Activated naive CD8-positive, alpha-beta T cell treated with anti-CD3 and anti-CD28 coated beads, Interleukin-2, amount 10 ng/mL, durations not matched to agents 7 days and 5 days (primary cell): ENCODE measurements at places on chromosomes 4 and X.

DNA sequence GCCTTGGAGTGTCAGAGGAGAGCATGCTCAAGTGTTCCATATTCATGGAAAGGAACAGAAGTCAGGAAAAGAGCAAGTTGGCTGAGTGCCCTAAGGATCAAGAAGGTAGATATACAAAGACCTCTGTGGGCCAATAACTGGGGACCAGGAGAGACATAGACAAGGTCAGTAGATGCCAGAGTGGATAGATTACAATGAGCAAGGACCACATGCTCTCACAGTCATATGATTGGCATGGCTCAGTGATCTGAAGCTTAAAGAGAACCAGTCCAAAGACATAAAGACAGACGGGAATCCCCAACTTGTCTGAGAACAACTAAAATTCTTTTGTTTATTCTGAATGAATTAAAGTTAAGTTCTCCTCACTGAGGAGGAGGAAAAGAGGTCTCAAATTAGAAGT lies 289.7 kb downstream of the HS3ST1 start:
- no peak for DNase-seq

DNA sequence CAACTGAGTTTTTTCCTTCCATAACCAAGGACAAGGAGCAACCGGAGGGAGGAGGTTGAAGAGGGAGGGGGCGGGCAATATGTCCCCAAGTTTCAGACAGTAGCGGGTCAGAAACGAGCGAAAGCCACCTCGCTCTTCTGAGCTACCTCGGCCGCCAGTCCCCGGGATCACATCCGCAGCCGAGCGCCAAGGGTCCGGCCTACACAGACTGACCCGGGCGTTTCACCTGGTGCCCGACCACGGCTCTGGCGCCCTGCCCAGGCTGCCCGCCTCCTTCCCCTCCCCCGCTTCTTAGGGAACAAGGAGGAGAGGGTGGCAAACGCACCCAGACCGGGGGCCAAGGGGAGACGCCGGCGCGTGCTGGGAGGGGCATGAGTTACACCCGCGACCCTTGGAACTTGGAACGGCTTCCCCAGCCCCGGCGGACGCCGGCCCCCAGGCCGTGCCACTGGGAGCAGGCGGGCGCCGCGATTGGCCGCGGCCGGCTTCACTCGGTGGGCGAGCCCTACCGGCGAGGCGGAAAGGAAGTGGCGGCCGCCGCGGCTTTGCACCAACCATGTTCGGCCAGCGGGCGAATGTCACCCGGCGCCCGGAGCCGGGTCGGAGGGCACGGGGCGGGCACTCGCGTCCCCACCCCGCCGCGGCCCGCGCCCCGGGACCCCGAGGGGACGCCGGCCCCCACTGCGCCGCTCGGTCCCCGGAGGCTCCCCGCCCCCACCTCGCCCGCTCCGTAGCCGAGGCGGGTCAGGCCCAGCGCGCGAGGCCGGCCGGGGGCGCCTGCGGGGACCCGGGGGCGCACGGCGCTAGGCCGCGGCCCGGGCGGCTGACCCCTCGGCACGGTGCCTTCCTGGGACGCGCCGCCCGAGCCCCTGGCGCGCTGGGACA lies 1.5 kb downstream of the IRF2 start:
- peak; percentile 79 for DNase-seq

GRCh38 chr4:149238097-149238496 lies 577.5 kb downstream of the IQCM start:
- DNase-seq: no peak

DNA sequence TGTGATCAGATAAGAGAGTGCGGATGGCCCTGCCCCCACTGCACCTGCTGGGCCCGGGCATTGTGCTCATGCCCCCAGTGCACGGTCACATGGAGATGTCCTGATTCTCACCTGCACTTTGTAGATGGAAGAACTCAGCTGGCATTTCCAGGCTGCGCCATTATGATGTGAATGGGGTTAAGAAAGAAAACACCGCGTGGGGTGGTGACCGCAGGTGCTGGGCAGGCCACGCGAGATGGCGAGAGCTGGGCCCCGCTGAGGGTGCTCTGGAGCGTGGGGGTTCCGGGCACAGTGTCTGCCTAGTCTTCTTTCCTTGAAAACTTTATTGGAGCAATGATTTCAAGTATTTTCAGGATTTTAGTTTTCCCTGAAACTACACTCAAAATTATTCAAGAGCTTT lies 17.8 kb upstream of the HGFAC start:
- DNase-seq: no peak

DNA sequence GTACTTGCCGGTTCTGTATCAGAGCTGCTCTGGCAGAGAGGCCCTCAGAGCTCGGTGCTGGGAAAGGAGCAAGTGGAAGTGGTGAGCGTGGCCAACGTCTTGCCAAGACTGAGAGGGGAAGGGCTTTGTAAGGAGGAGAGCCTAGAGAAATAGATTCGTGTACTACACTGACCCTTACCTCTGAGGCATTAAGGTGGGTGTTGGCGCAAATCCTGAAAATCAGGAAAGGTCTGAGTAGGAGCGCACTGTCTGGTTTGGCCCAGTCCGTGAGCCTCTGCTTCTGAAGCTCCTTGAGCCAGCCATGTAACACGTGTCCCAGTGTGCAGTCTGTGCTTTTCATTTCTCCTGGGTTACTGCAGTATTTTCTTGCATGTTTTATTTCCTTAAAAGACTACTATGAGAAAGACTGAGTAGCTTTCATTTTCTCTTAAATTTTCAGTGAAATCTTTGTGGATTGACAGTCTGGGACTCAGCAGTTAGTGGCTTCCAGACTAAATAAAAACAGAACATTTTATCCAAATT lies 140.5 kb downstream of the SOWAHB start:
- no peak for DNase-seq

- no peak for DNase-seq
Measured at GRCh38 chrX:15877380-15877779, 22.8 kb upstream of the AP1S2 start.

- DNase-seq: peak; percentile 63
Measured at GRCh38 chr4:110193822-110194761, 4.3 kb downstream of the ELOVL6 start.

DNA sequence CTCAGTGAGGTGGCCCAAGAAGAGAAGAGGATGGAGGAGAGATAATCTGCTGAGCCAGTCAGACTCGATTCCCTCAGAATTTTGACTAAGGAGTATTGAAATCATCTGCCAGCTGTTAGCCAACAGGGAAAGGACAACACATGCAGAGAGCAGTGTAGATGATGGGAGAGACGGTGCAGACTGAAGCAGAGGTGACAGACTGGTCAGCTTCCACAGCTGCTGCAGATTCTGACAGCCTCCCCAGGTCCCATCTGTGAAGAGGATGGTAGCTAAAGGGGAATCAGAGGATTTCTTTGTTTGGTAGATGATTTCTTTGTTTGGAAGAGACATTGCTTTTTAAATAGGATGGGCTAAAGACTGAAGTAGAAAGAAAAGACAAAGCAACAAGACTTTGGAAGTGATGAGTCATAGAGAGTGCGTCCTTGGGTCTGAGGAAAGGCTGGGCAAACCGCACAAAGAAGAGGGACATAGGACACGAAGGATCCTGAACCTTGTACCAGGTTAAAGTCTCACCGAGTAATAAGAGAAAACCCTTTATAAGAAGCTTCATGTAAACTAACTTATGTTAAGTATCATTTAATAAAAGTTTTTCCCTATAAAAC lies 27.6 kb downstream of the INTU start:
- no peak for DNase-seq

GRCh38 chr4:184422378-184422777 lies 52.0 kb downstream of the IRF2 start:
- DNase-seq: no peak

DNA sequence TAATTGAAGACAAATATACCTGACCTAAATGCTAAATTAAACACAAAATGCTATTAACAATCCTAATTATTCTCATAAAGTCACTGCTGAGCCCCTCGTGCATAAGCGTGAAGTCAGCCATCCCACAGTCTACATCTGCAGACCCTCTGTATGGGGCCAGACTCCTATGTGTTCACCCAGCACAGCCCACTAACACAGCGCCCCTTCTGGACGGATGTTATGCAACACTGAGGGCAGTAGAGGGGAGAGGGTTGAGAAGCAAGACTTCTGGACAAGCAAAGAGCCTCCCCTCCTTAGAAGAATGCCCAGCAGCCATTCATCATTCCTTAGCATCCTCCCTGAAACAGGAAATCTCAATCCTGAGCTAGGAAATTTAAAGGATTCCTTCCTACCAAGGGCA lies 7.9 kb downstream of the TRPC3 start:
- no peak for DNase-seq

DNA sequence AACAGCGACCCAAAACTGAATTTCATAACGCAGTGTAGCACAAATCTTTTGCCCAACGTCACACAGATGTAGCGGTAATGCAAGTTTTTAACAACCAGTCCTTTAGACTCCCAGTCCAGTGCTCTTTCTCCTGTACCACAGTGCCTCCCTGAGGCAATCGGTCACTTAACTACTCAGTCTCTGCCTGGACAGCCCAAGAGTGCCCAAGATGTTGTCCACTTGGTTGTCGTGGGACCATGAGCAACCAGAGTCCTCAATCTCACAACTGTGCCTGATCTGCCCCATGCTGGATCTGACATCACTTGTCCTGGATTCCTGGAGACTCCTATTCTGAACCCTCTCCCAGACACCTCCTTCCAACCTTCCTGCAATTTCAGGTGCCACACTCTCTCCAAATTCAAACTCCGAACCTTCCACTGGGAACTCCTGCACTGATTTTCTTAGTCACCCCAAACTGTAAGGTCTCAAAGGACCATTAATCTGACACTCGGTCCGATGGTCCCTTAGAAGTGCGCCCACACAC lies 702 bp downstream of the MMGT1 start:
- no peak for DNase-seq

DNA sequence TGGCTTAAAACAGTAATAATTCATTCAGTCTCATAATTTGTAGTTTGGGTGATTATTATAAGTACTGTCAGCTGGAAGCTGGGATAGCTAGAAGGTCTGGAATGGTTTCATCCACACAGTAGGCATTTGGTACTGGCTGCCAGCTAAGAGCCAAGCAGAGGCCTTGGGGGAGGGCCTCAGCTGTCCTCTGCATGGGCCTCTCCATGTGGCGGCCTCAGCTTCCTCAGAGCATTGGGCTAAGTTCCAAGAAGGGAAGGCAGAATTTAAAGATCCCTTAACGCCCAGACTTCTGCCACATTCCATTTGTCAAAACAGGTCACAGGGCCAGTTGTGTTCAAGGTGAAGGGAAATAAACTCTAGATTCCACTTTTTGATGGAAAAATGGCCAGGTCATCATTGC lies 93.3 kb downstream of the NEUROG2 start:
- no peak for DNase-seq

GRCh38 chr4:173051716-173052115 lies 116.9 kb upstream of the GALNT7 start:
- DNase-seq: no peak

DNA sequence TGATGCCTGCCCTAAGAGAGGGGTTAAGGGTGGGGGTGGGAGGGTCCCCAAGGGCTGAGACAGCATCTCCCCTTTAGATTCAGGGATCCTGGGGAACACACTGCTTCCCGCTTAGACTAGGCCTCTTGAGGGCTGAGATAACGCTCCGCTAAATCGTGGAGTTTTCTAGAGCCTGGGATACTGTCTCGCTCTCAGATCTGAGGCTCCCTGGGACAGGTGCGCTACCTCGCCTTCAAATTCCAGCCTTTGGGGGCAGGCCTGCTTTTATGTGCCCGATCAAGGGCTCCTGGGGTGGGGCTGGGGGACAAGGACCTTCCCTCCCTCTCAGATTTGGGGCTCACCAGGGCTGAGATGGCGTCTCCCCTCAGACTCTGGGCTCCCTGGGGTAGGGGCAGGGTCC lies 440 bp upstream of the ARHGAP36 start:
- no peak for DNase-seq

DNA sequence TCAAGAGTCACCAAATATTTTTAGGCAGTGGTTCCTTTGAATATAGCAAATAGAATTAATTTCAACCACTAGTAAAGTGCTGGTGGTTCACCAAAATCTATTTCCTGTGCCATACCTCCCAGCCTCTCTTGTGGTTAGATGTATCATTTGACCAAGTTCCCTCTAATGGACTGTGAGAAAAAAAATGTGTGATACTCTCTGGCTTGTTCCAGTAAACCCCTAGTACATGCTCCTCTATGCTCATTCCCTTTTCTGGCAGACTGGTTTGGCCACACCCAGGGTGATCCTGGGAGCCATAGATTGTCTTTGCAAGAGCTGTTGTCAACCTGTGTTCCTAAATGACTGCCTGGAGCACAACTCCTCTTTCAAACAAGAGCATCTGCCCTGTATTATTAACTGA lies 109.5 kb downstream of the FRAS1 start:
- DNase-seq: no peak

GRCh38 chr4:6769233-6769988 lies 13.1 kb upstream of the KIAA0232 start:
- DNase-seq: peak; percentile 50

GRCh38 chrX:153377727-153378126 lies 23.4 kb downstream of the PNMA6E start:
- no peak for DNase-seq

- no peak for DNase-seq
Measured at GRCh38 chr4:61185288-61185687, 14.8 kb upstream of the ADGRL3 start.

GRCh38 chr4:88965053-88965452 lies 91.9 kb downstream of the FAM13A start:
- DNase-seq: no peak

DNA sequence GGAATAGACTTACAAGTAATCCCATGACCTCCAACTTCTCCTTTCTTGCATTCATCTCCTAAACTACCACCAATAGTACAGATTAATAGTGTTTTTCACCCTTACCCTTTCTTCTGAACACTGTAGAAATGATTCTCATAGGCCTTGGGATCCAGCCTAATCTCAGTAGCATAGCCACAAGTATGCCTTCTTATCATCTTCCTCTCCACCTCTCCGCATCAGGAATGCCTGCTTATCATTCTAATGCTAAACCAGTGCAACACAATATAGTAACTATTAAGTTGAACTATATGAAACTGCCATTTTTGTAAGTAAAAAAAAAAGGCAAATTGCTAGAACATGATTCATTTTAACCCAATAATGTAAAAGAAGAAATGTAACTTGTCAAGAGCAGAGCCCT lies 79.5 kb upstream of the IL2 start:
- DNase-seq: no peak

GRCh38 chrX:85029043-85029442 lies 25.4 kb downstream of the APOOL start:
- no peak for DNase-seq

- no peak for DNase-seq
Measured at GRCh38 chrX:134684956-134685355, 26.7 kb upstream of the PLAC1 start.

- DNase-seq: no peak
Measured at GRCh38 chr4:145880355-145880960, 58.2 kb downstream of the ZNF827 start.
